ENCODE measurements at places on chromosomes 11 and 22. TPM values are rescaled to one million over a fixed set of nuclear protein-coding genes. Genes with fewer than 3 reads are reported as not detected.

- DNase-seq, result no peak
Observed at GRCh38 chr22:36204001-36204631, 2.5 kb upstream of the APOL4 start.

DNA sequence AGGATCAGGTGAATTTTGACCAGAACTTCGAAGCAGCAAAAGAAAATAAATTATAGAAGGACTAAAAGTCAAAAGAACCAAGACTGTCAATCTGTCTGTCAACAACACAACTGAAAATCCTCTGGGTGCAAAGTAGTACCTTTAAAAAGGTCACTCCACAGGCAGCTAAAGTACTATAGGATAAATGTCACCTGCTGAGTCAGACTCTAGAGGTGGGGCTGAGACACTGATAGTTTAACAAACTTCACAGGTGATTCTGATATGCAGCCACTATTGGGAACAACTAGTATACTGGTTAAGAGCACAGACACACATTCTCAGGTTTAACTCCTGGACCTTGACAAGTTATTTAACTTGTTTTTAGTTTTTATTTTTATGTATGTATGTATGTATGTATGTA is 107.3 kb downstream of the FCHSD2 start:
- no peak for DNase-seq

- no peak for DNase-seq
Observed at GRCh38 chr11:60765355-60765754, 8.7 kb downstream of the MS4A15 start.

DNA sequence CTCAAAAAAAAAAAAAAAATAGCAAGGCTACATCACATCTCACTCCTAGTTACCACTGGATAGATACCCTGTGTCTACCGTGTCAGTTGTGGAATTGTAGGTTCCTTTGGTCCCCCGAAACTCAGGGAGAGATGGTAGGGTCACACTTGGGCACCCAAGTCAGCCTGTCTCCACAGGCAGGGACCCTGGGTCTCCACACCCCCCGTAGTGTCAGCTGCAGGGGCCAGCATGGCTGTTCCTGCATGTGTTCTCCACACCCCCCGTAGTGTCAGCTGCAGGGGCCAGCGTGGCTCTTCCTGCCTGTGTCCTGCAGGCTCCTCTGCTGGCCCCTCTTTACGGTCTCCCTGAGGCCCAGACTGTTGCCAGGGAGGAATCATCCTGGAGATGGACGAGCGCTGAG is 282.1 kb downstream of the BRD1 start:
- DNase-seq, result no peak

Gene FGF4
- total RNA-seq, result not detected

DNA sequence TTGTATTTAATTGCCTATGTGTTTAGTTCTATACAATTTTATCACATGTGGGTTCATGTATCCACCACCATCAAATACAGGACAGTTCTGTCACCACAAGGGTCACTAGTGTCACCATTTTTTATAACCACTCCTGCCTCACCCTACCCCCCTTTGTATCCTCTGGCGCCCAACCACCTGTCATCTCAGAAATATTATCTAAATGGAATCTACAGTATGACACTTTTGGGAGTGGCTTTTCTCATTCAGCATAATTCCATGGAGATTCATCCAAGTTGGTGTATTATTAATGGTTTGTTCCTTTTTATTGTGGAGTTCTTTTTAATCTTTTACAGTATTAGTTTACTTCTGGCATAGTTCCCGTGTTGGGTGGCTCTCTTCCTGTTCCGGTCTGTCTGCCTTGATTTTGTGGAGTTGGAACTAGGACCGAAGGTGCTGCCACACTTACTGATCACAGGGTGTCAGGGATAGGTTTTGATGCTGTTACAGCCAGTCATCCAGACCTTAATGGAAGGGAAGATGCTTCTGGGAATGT is 58.5 kb downstream of the TNRC6B start:
- no peak for DNase-seq

DNA sequence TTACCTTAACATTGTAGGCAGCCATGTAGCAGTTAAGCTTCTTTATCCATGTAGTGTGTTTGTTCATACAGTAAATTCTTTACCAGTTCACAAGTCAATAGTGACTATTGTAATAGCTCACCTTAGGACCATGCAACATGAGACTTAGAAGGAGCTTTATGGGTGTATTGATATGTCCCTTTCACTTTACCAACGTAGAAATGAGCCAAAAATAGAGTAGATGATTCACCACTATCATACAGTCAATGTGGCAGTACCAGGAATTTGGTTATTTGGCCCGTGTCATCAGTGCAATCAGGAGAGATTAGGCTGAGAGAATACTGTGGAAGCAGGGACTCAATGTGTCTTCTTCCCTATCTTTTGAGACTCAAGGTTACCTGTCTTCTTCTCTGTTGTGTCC is 4.7 kb downstream of the ZDHHC13 start:
- DNase-seq, result no peak

GRCh38 chr11:107961480-107961879 is 33.2 kb downstream of the RAB39A start:
- DNase-seq, result no peak

GRCh38 chr22:44573451-44573850 is 75.4 kb upstream of the RTL6 start:
- DNase-seq, result no peak

- no peak for DNase-seq
Observed at GRCh38 chr11:97072420-97072819, 682.6 kb downstream of the JRKL start.

- DNase-seq, result no peak
Observed at GRCh38 chr22:32469799-32470212, 4.8 kb upstream of the FBXO7 start.

Gene SMPD1
- total RNA-seq, result 13.7 TPM

Gene CTTN
- total RNA-seq, result 243 TPM

DNA sequence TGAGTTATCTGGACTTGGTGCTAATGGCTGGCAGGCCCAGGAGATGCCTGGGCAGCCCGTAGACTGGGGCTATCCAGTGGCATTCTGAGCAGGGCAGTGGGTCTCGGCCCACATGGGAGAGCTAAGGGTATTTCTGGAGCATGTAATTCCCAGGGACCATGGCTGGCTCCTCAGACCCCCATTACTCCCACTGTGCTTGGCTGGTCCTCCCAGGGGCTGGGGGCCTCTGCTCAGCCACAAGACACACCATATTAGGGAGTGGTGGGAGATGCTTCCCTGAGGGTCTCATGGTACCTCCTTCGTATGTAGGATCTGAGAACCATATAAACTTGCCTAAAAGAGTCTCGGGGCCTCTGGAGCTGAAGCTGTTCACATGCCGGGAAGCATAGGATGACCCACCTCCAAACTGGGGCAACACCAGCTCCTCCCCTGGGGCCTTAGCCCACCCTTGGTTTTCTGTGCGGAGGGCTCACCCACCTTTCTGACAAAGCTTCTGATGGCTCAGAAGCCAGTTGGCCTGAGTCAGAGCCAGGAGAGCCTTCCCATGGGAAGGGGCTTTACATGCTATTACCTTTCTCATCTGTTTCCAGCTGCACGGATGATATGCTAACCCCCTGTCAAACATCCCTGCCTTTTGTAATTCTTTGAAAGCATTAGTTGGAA is 9.5 kb upstream of the FTH1 start:
- DNase-seq, result no peak
